ENCODE measurements at places on chromosomes 3 and 15.

- DNase-seq, result no peak
Observed at GRCh38 chr3:157410945-157411344, 25.7 kb upstream of the PTX3 start.

GRCh38 chr3:15428539-15428938, 1.1 kb downstream of the EAF1 start:
- DNase-seq, result no peak

GRCh38 chr3:139430493-139430892, 41.0 kb upstream of the COPB2 start:
- no peak for DNase-seq

DNA sequence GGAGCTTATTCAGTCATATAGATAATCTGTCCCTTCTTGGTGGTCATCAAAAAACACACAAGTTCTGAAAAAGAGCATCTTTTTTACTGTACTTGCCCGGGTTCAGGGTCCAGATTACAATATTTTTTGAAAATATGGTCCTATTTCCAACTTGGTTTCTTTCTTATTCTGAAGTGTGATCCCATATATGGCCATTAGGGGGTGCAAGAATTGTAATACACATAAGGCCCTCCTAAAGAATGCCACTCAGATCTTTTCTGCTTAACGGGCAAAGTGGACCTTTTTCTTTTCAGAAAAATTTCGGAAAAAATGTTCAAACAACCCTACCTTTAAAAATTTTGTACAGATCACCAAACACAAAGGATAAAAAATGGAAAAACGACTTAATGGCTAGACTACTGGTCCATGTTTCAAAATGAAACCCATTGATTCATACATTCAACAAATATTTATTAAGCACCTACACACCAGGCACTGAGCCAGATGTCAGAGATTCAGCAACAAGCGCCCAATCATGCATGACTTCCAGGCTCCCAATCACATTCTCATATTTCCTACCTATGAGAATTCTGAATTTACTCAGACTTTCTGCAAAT, 102.0 kb upstream of the MYRIP start:
- DNase-seq, result peak; percentile 51

DNA sequence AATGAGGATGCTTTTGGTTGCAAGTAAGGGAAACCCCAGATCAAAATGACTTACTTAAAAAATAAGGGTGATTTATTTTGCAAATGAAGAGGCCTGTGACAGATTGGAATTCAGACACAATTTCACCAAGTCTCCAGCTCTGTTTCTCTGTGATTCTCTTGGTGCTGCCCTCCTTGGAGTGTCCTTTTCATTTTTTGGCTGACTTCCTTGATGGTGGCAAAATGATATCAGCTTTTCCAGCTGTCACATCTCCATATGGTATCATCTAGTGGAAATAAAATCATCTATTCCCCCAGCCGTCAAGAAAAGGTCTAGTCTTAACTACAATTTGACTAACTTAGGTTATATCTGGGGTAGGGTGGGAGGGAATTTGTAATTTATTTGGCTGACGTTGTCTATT, 68.5 kb upstream of the SLC25A26 start:
- DNase-seq, result no peak

- no peak for DNase-seq
Observed at GRCh38 chr3:114896978-114897377, 250.1 kb downstream of the ZBTB20 start.

GRCh38 chr15:64582202-64582601, 121.8 kb downstream of the ZNF609 start:
- DNase-seq, result no peak

- no peak for DNase-seq
Observed at GRCh38 chr15:74006774-74007639, 12.5 kb downstream of the PML start.

DNA sequence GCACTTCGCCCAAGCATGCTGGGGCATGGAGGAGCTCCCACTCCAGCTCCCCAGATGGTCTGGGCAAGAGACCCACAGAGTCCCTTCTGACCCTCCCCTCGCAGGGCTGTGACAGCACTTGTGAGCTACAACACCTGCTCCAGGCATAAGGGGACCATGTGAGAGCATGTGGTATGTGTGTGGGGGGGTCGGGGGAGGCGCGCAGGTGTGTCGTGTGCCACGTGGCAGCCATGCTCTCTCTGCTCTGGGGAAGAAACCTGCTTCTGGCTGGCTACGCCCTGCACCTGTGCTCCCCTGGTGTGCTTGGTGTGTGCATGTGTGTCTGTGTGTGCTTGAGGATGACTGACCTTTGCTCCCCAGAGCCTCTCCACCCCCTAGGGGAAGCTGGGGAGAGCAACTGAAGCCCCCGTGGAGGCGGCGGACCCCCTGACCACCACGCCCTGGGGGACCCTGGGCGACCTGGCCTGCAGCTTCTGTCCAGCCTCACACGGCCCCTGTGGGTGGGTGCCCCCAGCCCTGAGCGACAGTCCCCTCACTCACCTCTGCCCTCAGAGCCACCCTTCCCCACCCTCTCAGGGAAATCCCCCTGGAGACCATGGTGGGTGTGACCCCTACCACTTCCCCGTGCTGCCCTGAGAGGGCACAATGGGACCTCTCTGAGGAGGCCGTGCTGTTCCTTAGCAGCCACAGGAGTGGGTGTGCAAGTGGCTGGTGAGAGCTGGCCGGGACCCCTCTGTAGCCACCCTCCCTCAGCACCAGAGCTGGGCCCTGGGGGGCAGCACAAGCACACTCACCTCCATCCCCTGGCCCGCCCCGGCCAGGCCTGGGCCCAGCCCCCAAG, 16.6 kb upstream of the SEC13 start:
- DNase-seq, result peak; percentile 71

- no peak for DNase-seq
Observed at GRCh38 chr15:25694239-25694584, 168.9 kb downstream of the ATP10A start.

GRCh38 chr15:80977627-80978036, 12.0 kb downstream of the MESD start:
- peak; percentile 75 for DNase-seq

- DNase-seq, result no peak
Observed at GRCh38 chr3:24953060-24953771, 458.6 kb upstream of the THRB start.

DNA sequence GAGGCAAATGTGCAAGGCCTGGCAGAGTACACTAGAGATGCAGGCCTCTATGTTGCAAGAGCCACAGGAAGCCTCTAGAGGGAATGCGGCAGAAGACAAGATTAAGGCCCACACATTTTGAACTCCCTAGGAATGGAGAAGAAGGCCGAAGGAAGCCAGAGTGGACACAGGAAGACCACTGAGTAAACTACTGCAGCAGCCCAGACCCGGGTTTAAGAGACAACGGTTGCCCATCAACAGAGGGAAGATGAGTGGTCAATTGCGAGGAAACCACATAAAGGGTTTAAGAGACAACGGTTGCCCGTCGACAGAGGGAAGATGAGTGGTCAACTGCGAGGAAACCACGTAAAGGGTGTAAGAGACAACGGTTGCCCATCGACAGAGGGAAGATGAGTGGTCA, 14.6 kb downstream of the CHSY1 start:
- DNase-seq, result no peak

DNA sequence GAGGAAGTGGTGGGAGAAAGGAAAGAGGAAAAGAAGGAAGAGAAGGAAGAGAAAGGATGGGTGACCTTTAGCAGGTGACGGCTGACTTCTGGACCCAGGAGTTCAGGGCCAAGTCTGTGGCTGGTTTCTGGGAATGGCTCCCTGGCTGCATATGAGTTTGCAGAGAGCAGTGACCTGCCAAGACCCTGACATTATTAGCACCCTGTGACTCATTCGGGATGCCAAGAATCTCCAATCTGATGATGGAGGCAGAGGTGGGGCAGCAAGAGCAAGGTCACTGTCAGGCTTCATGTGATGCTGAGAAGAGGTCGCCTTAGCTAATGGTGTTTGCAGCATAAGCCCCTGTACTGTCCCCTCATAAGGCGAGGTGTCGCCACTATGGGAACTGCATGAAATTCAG, 42.6 kb downstream of the MYZAP start:
- DNase-seq, result no peak

DNA sequence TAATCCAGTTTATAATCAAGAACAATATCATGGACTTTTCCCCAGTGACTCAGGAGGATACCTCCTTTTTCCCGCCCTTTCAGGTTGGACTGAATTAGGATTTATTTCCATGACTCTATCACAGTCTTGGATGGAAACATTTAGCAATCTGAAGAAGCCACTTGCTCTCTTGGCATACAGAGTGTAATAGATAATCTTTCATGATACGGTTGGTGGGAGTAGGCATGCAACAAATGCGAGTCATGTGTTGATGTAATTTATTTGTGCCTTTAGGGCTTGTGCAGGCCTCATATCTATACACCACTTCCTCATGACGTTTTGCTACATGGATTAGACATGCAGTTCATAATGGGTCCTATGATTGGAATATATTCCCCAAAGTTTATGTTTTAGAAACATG, 54.2 kb upstream of the MCTP2 start:
- DNase-seq, result no peak

GRCh38 chr15:32838338-32838737, 120.5 kb downstream of the GREM1 start:
- DNase-seq, result no peak

DNA sequence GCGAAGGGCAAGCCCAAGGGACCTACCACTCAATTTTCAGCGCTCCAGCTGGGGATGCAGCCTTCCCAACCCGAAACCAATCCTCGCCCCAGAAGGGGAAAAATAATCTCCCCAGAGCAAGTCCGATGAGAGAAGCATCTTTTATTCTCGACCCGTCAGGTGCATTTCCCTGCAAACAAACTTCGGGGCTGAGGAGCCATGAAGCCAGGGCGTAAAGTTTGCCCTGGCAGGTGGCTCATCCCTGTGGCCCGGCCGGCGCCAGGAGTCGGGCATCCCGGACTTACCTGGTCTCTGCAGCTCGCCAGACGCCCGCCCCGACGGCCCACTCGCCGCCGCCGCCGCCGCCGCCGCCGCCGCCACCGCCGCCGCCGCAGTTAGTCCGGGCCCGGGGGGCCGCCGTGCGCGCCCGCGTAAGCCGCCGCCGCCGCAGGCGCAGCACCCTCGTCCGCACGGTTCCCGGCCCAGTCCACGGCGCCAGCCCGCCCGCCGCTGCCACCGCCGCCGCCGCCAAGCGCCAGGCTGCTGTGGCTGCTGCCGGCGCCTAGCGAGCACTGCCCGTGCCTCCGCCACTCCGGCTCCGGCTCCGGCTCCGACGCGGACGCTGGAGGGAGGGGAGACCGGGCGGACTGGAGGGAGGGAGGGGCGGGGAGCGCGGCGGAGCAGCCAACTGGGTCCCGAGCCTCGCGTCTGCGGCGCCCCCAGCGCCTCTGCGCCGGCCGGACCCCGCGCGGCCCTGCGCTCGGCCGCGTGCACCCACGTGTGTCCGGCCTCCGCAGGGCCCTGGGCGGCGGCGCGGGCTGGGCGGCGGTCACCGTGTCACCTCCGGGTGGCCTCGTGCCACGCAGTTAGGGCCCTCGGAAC, at the start of gene CNTN3:
Gene CNTN3 (minus strand): TSS at position 553 of the 861 bp plus-strand sequence. CDS start 93,547 bp downstream, outside the sequence.
- peak; percentile 47 for DNase-seq

DNA sequence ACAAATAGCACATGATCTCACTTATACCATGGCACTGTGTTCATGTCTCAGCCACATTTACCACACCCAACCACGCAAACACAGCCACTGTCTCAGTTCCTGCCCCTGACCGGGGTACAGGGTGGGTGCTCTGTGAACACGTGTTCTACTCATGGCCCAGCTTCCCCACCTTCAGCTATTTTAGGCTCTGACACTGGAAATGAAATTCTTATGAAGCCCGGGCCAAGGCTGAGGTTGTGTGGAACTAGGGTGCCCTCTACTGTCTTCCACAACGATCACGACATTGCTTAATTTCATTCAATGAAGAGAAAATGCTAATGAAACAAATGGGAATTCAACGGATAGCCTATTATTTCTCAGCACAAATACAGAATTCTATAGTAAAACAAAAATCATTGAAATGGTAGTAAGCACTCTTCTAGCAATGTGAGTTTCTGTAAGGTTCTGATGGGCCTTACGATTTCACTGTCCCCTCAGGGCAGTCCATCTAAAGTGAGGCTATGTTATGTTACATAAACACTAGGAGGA, 2.1 kb upstream of the GABRA5 start:
- peak; percentile 91 for DNase-seq

DNA sequence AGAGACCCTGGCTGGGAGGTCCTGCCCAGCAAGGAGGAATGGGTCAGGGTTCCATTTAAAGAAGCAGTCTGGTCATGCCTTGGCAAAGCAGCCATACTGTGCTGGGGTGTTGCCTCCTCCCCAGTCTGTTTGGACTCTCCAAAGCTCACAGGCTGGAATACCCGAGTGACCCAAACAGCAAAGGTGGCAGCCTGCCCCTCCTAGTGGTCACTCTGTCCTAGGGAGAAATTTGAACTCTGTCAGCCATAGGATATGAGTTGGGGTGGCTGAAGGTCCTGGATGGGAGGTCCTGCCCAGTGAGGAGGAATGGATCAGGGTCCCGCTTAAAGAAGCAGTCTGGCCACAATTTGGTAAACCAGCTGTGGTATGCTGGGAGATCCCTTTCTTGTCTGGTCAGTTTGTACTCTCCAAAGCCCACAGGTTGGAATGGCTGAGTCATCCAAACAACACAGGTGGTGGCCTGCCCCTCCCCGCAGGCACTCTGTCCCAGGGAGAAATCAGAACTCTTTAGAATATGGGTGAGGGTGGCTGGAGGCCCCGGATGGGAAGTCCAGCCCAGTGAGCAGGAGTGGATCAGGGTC, 45.0 kb downstream of the CCR1 start:
- no peak for DNase-seq

GRCh38 chr3:133283958-133284807, 115.7 kb upstream of the BFSP2 start:
- no peak for DNase-seq

- DNase-seq, result no peak
Observed at GRCh38 chr15:33982516-33982915, 14.2 kb downstream of the CHRM5 start.

GRCh38 chr3:119409844-119410243, 53.6 kb downstream of the TMEM39A start:
- DNase-seq, result no peak

DNA sequence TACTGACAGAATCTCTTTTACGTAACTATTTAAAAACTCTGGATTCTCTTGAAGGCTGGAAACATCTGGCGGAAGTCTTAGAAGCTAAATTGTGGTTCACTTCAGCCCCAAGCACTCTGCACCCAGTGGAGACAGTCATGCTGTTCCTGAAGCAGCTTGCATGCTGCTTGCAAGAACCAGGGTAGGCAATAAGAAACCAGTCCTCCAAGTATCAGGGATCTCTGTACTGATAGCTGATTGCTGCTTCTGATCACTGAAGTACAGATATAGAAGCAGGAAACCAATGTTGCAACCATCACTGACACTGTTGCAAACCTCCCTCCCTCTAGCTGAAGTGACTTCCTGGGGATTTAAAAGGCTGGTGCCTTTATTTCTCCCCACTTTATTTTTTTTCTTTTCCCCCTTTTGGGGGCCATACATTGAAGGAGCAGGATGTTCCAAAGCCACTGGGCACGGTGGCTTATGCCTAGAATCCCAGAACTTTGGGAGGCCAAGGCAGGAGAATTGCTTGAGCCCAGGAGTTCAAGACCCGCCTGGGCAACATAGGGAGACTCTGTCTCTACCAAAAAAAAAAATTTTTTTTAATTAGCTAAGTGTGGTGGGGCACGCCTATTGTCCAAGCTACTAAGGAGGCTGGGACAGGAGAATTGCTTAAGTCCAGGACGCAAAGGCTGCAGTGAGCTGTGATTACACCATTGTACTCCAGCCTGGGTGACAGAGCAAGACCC, 15.3 kb downstream of the SPCS1 start:
- DNase-seq, result no peak

GRCh38 chr15:39338251-39338650, 242.6 kb upstream of the THBS1 start:
- DNase-seq, result no peak

GRCh38 chr3:187798531-187799530, 53.6 kb upstream of the BCL6 start:
- peak; percentile 91 for DNase-seq
